ENCODE measurements at places on chromosomes 6 and 20.
A peak's percentile ranks its signal among the peaks of the same experiment; 100 is the strongest.

DNA sequence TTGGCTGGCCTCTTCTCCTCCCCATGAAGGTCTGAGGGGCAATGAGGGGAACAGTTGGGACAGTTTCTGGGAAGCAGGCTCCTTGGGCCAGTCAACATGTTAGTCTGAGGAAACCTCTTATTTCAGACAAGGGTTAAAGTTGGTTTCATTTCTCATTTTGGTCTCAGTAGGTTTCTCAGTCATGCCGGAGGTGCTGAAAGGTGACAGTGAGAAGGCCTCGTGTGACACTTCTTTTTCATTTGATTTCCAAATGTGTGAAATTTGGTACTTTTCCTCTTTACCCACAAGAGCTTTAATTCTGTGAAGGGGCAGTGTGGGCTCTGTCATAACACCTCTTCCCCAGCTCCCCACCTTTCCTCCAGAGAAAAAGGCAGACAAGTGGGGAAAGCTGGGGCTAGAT is 7.5 kb upstream of the GLP1R start:
- DNase-seq, result no peak

- DNase-seq, result no peak
These were observed 47.5 kb downstream of the TSPYL4 start for GRCh38 chr6:116206231-116206903.

GRCh38 chr6:46555129-46555528 is 63.9 kb upstream of the RCAN2 start:
- DNase-seq, result no peak

GRCh38 chr6:9186148-9186547 is 750.8 kb upstream of the SLC35B3 start:
- DNase-seq, result no peak

- no peak for DNase-seq
These were observed 90.8 kb downstream of the DOK5 start for GRCh38 chr20:54566031-54566688.

- no peak for DNase-seq
These were observed 44.1 kb downstream of the DUSP22 start for GRCh38 chr6:336159-337114.

GRCh38 chr20:50394569-50394968 is 115.6 kb upstream of the PTPN1 start:
- no peak for DNase-seq

DNA sequence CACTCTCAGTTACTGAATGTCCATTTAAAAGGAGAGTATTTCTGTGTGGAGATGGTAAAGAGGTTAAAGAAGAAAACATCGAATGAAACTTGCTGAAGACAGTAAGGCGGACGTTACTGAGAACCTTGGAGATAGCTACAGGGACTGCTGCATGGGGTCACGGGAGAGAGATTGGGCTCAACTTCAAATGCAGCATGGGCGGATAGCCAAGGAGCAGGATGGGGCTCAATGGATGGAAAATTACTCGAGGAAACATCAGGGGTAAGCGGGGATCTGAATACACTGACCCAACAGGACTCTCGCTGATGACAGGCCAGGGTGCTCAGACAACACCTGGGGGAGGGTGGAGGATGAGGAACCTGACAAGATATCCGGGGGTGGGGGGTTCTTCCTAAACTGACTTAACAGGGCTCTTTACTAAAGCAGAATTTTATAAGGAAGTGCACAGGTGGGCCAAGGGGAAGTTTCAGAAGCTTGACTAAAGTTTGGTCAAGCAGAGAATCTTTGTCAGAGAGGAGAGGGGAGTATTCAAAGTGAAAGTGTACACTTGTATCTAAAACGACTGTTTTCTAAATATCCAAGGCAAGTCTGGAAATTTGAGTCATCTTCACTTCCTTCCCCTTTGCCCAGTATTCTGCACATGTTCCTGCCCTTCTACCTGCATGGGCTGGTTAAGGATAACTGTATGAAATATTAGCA is 22.8 kb downstream of the ECT2L start:
- DNase-seq, result no peak

GRCh38 chr6:149271348-149272340 is 45.9 kb upstream of the TAB2 start:
- DNase-seq, result peak; percentile 65

DNA sequence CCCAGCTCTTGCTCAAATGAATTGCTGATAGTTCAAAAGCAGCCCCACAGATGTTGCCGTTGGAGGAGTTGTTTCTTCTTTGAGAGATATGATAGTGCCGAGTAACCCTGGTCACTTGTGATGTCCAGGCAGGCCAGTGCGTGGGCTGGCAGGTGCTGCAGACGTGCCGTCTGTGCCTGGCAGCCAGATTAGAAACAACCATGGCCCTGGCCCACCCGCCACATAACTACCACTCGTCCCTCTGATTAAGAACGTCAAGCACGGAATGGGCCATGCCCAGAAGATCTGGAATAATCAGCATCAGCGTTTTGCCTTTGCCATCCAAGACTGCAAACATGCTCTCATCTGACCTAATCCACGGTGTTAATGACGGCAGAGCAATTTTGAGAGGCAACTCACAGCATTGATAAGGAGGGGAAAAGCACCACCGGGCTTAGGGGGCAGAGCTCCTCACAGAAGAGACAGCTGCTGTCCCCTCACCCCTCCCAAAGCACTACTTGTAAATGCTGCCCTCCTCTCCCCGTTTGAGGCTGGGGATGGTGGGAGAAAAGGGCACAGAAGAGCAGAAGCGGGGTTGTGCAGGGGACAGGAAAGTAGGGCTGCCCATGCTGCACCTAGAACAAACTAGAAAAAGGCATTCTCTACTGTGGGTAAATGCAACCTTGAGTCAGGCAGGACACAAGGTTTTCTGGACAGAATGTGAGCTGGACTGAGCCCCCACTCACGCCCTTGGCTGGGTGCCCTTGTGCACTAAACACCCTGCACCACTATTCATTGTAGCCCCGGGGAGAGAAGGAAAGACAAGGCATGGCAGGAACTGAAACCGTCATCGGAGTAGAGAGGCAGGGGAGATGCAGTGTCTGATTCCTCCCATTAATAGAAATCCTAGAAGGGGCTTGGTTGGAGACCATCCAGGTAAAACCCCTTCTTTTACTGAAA is 5.3 kb upstream of the CPNE5 start:
- DNase-seq, result no peak

GRCh38 chr6:9520417-9521151 is 894.3 kb downstream of the TFAP2A start:
- no peak for DNase-seq

DNA sequence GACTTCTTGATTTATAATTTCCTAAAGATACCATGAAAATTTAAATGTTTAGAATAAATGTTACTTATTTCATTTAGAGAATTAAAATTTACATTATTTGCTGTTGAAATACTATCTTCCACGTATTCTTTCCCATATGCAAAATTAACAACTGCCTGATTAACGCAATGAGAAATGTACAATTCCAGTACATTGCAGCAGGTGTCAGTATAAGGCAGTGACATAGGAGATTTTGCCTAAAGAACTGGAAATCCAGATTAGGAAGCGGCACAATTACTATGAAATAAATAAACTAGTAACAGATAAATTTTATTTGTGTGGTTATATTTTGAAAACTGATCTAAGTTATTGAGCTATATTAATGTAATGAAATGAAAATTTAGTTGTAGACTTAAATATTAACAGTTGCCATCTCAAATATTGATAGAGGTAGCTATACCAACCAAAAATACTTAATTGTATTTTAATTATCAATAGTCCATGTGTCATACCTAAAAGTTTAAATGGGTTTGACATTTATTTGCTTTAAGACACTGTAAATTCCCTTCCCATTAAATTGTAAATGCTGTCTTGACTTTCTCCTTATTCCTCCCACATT is 300.2 kb downstream of the UTRN start:
- no peak for DNase-seq

GRCh38 chr6:33279971-33280511 is 3.1 kb downstream of the B3GALT4 start:
- DNase-seq, result no peak
